ENCODE measurements at places on chromosomes 5 and 9.

- DNase-seq: peak; percentile 77
Measured at GRCh38 chr5:140114341-140115185, 654 bp downstream of the PURA start.

- no peak for DNase-seq
Measured at GRCh38 chr5:16137177-16137576, 42.4 kb downstream of the MARCHF11 start.

DNA sequence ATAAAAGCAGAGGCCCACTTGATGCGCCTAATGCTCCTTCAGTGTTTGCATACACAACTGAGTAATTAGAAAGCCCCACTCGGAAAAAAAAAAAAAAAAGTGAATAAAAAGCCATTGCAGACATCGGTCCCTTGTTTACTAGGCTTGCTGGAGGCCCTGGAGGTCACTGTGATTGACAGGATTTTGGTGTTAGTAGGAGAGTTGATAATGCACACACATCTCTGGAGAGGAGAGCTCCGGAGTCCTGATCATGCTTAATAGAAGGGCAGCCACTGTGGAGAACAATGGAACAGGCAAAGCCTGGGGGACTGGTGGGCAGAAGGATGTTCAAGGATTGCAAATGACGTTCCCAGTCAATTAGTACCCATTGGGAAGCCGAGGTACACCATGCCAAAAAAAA, 152.5 kb downstream of the EFNA5 start:
- no peak for DNase-seq

- no peak for DNase-seq
Measured at GRCh38 chr5:51731421-51732029, 348.3 kb downstream of the ISL1 start.

DNA sequence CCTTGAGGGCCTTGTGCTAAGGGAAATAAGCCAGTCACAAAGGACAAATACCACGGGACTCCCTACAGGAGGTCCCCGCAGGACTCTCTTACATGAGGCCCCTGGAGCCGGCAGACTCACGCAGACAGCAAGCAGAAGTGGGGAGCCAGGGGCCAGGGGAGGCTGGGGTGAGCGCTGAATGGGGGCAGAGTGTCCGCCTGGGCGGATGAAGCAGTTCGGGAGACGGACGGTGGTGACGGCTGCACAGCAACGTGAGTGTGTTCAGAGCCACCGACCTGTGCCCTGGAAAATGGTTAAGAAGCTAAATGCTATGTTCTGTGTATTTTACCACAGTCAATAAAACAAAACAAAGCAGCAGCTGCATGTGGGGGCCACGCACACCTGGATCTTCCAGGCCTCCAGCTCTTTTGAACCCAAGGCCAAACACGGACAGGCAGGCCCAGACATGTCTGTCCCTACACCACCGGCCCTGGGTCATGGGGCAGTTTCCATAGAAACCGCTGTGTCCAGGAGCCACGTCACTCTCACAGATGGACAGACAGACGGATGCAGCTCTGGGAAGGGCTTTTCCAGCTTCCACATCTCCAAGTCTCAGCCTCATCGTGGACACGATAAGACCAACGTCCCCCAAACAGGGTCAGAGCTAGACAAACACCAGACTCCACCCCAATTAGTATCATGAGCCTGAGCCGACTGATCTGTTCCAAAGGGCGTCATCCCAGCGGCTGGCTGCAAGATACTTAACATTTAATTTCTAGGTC, 103.9 kb downstream of the VAV2 start:
- DNase-seq: no peak

GRCh38 chr9:78609450-78609849, 312.5 kb downstream of the PSAT1 start:
- no peak for DNase-seq

DNA sequence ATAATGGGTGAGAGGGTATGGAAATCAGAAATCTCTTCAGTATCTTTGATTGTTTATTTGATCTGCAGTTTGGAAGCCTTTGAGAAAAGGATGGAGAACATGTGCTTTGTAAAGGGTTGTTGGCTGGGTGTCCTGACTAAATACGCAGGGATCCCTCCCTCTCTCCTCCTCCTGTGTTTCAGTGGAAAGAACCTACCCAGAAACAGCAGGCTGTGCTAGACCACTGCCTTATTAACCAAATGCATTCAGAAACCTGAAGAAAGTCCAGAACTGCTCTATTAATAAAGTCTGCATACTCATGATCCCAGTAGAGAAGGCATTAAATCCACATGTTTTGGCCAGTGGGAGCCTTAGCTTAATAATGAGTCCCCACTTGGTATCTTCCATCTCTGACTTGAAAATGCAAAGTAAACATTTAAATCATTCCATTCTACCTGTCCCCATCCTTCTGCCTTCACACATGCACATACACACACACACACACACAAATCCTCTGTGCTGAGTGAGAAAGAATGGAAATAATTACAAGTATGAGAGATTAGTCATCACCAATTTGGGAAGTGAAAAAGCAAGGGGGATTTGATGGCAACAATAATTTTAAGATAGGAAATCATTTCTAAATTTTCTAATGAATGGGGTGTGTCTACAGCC, 10.0 kb upstream of the LECT2 start:
- DNase-seq: peak; percentile 41

DNA sequence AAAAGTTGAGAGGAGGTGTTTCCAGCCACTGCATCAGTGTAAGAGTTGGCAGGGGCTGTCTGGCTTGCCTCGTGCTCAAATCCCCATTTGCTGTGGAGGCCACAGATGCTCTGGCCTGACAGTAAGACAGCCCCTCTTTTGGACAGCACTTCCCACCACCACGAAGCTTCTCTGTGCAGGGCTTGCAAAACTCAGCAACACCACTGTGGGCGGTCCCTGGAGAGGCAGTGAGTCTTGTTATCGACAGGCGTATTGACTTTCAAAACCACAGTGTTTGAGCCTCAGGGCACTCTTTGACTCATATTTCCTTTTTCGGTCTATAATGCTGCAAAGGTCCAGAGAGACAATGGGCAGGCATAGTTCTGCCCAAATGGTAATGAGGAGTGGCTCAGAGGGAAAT, 539.5 kb downstream of the EBF1 start:
- DNase-seq: peak; percentile 19

DNA sequence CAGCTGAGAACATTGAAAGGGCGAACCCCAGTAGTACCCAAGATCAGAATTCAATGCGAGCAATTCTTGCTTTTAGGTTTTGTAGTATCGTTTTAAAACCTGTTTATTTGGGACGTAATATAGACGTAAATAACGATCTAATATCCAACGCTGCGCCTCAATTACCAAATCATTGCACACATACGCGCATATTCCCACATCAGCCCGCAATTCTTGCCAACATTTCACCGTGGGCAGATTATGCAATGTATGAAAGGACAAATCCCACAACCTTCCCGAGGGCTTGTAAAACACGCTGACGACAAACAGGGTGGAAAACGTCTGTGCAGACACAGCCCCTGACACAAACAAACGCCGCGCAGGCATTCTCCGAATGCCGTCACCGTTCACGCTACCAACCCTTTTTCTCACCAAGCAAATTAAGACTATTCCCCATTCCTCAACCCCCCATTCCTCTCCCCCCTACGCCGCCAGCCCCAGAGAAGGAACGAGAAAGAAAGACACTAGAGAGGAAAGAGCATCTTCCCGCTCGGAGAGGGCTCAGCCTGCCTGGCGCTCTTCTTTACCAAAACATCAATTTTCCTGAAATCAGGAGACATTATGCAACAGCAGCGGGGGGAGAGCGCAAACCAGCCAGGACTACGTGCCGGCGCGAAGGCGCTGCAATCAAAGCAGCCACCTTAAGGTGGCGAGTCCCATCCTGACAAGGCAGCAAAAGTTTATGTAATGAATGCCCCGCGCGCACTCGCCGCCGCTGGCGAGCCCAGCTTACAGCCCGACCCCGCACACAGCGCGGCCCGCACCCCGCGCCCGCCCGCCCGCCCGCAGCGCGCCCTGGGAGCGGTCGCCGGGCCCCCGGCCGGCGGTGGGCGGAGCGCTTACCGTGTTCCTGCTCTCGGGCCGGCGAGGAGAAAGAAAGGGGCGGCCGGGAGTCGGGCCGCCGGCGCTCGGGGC, 597 bp downstream of the NFIL3 start:
- DNase-seq: peak; percentile 89

DNA sequence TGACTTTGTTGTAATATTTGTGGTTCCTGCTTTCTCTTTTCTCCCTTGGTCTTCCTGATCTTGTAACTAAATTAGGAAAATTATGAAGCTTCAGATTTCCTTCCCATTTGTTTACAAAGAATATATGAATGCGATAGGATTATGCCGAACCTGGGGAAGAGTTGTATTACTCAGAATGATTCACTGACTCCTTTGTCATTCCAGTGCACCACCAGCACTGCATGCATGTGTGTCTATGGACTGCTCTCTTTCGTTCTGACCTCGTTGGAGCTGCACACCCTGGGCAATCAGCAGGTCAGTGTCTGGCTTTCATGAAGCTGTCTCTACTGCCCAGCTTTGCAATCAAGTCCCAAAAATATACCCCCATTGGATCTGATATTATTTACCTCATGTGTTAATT, 25.5 kb downstream of the NUP188 start:
- DNase-seq: peak; percentile 88

DNA sequence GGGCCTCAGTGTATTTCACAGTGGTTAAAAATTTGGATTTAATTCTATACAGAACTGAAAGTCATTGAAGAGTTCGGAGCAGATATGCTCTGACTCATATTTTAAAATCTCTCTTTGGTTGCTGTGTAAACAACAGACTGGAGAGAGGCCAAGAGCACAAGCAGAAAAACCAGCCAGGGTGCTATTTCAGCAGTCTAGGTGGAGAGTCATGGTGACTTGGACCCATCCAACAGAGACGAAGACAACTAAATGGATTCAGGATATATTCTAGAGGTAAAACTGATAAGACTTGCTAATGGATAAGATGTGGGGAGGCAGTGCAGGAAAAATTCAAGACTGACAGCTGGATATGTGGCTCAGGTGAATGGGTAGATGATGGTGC, 168.9 kb downstream of the MAPKAP1 start:
- DNase-seq: peak; percentile 96

DNA sequence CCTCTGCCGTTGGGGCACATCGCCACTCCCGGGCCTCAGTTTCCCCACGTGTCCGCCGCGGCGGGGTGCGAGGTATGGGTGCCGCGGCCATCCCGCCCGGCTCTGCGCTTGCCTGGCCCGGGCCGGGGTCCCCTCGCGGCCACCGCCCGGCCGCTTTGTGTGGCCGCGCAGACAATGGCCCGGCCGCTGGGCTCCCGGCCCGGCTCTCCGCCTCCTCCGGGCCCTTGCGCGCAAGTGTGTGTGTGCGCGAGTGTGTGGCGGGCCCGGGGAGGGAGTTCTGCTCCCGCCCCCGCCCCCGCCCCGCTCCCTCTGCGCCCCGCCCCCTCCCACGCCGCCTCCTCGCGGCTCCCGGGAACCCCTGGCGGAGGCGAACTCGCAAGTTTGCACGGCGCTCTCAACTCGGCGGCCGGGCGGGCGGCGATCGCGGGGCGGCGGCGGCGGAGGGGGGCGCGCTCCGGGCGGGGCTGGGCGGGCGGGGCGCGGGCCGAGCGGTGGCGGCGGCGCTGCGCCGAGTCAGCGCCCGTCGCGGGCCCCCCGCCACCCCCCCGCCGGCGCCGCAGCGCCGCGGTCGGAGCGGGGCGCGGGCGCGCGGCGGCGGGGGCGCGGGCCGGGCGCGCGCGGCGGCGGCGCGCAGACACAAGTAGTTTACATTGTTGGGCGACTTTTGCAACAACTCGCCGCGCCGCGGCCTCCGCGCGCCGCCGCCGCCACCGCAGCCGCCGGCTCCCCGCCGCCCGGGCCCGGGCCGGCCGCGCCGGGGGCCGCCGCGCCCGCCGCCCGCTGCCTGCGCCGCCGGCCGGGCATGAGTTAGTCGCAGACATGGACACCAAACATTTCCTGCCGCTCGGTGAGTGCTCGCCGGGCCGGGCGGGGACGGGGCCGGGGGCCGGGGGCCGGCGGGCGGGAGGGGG, at the start of gene RXRA:
Gene RXRA, plus strand, starts transcription at position 643 of the 911 bp plus-strand sequence. Its CDS starts 177 bp downstream, at position 820.
- peak; percentile 90 for DNase-seq

DNA sequence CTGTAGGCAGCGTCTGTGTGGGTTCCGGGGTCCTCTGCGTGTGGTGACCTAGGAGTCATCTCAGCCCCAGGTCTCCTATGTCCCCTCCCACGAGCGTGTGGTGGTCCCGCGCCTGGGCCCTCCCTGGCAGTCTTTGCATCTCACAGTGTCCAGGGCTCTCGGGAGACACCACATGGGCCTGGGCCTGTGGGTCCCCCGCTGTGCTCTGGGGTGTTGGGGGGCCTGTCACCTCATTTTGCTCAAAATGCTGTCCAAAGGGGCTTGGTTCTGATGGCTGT, 27.1 kb downstream of the CEP72 start:
- DNase-seq: no peak

GRCh38 chr5:3878267-3878666, 282.6 kb downstream of the IRX1 start:
- no peak for DNase-seq

DNA sequence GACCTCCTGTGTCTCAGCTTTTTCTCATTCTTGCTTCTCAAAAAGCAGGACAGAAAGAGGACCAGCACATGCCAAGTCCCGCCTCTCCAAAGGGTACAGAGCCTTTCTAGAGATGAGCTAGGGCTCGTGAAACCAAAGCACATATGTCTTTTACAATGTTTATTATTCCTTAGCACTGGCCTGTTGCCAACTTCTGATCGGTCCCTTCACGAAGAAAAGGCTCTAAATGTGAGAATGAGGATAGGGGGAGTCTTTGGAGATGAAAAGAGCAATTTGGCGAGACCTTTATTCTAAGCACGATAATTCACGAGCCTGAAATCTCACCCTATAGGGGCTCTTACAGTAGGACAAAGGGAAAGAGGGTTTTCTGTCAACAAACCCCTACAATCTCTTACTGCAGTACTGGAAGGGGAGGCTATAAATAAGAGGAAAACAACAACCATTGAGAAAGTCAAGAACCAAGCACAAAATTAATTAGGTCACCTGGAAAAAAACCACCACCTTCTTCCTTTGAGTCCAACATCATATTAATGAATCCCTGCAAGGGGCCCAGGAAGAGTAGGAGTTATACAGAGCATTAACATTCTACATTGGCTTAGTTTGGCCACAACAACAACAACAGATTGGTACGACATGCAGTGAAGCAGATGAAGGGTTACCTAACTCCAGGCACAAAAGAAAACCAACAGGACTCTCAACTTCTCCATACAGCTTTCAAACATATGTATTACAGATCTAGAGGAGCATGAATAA, 309.5 kb downstream of the PDE4D start:
- no peak for DNase-seq

DNA sequence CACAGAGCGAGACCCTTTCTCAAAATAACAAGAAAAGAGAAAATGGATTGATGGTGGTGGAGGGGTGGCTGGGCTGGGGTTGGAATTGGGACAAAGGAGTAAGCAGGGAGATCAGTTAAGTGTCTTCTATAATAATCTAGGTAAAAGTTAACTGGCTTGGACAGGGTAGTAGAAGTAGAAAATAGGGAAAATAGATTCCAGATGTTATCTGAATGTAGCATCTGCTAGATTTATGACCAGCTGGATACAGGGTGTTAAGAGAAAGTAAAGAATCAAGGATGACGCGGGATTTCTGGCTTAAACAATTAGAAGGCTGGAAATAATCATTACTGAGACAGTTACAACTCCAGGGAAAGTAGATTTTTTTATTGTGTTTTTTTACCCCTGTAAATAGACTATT, 13.0 kb downstream of the PPP6C start:
- peak; percentile 64 for DNase-seq

- DNase-seq: peak; percentile 89
Measured at GRCh38 chr9:4126184-4126865, 173.5 kb downstream of the GLIS3 start.
